Fibroblast of skin of abdomen (primary cell): ENCODE measurements at places on chromosomes 5 and 9.
A peak's percentile ranks its signal among the peaks of the same experiment; 100 is the strongest.

DNA sequence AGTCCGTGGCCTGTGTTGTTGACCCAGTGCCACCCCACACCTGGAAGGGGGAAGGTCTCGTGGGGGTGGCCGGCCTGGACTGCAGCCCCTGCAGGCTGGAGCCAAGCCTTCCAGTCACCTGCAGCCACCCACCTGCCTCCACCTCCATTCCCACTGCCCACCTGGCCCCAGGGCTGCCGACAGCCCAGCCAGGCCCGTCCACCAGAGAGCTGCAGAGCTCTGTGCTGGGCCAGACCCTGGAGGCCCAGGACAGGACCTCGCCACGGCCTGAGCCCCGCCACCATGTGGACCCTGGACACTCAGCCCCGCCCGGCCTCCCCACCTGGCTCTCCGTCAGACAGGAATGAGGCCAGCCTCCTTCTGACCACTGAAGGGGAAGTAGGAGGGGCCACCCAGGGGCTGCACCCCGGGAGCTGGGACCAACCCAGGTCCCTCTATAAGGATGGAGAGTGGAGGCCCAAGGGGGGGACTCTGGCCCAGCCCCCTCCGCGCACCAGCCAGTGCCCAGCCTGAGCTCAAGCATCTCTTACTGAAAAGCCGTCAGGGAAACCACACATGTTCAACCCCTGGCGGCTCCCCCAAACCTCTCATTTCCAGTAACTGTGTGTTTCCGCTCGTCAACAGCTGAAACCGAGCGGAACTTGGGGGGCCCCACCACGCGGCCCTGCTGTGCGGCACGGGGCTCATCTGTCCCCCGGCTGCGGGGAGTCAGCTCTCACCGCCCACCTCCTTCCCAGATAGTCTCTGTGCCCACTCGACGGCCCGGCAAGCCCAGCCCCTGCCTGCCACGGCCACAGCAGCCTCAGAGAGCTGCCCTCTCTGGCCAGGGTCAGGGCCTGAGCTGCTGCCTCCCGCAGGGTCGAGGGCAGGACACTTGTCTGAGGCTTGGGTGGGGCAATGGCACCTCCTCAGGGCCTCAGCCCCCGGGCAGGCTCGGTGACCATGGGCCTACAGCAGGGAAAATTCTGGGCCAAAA lies 12.8 kb downstream of the NOTCH1 start:
- DNase-seq, result no peak

DNA sequence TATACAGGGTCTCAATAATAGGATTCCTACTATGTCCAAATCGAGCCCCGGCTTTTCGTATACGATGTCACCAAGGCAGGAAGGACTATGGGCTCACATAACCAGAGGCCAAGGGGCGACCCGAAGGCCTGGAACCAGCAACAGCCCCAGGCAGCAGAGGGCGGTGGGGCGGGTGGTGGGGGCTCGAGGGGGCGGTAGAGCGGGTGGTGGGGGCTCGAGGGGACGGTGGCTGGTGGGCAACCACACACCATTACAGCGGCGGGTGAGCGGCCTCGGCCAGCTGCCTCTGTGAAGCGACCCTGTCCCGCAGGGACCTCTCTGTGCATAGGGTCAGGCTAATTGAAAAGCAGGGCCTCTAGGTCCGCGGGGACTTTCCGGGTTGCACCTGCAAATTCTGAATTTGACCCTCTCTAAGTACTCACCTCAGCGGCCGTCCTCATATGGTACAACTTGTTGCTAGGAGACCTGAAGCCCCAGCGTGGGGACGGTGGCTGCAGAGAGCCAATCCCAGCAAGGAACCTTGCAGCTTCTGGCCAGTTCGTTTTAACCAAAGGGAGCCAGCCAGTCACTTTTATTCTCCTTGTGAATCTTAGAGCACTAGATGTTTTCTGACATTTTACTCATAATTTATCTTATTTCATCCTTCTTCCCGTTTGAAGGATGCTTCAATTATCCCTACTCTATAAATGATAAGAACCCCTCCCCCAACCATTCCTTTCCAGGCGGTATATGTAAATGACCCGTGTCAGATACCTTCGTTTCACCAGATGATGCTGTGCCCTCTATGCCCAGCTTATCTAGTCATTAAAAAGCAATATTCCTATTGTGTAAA lies at the start of gene NME5:
Gene NME5 (minus strand): TSS at position 480 of the 832 bp plus-strand sequence. CDS start 648 bp downstream, outside the sequence.
- peak; percentile 53 for DNase-seq

DNA sequence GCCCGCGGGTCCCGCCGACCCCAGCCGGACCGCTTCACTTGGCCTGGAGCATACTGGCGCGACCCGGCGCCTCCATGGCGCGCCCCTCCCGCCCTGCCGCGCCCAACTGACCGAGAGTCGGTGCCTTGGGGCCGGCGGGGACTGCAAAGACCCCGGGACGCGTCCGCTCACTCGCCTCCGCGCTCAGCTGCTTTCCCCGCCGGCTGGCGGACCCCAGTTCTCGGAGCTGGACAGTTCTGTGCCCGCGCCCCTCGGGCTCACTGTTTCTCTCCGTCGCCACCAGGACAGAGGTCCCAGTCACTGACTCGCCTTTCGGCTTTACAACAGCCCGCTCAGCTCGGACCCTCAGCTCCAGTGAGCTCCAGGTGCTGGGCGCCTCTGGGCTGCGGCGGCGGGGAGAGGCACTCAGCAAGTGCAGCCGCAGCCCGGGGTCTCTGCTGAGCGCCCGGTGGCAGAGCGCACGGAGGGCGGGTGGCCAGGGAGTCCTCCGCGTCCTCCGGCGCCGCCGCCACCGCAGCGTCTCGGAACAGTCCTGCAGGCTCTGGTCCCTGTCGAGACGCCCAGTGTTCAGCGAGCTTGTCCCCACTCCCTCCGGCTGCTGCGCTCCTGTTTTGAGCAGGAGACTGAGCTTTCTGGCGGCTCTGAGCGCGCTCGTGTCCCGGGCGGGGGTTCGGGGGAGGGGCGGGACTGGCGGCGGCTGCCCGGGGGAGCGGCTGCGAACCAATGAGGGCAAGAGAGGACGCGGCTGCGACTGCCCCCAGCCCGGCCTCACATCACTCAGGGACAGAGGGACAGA lies at the start of gene SMIM32:
Gene SMIM32 (minus strand): TSS at position 637 of the 796 bp plus-strand sequence. CDS start 638 bp downstream, outside the sequence.
- DNase-seq, result no peak

DNA sequence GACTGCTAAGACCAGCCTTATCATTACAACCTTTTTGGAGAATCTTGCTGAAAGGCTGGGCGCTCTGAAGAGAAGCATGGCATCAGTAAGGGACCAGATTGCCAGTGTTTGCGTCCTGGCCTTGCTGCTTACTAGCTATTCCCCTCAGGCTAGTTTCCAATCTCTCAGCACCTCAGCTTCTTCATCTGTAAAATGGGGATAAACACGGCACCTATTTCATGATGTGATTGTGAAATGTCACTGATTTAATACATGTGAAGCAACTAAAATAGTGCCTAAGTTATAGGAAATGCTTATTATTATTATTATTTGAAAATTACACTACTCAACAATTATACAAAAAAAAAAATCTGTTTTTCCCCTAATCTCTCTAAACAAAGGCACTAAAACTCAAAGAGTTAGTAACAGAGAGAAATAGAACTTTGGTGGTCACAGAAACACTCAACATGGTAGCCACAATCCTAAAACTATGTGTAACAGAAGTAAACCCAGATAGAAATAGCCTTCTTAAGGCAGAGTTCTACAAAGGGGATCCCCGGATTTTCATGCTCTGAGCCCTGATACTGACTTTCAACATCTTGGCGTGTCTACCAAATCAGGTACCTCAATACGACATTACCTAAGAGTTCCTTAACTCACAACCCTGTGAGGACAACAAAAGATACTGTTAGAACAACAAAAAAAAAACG lies 62.0 kb downstream of the ENC1 start:
- no peak for DNase-seq

DNA sequence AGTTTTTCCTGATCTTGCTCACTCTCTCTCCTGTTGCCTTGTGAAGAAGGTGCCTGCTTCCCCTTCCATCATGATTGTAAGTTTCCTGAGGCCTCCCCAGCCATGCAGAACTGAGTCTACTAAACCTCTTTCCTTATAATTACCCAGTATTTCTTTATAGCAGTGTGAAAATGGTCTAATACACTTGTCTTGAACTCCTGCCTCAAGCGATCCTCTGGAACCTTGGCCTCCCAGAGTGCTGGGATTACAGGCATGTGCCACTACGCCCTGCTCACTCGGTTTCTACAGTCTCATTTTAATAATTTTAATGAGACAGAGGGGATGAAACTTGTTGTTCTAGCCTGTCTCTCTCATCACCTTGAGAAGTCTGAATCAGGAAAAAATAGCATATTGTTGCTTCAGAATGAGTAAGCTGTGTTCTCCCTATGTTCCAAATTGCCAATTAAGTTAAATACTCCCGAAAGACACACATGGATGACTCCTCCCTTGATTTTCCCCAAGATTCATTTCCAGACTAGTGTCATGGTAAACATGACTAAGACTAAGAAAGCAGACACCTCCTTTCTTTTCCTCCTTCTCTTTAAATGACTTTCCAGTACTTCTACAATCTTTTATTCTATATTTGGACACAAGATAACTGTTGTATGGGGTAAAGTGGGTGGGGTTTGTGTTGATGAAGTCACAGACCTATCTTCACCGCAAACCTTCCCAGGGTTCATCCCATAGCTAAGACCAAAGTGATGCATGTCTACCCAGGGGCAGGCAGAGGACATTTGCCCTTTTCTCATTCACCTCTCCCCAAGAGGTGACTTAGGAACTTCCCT lies 7.8 kb upstream of the DNAJC18 start:
- DNase-seq, result peak; percentile 58

GRCh38 chr5:90689064-90689463 lies 130.5 kb downstream of the ADGRV1 start:
- no peak for DNase-seq

- peak; percentile 57 for DNase-seq
Measured at GRCh38 chr9:108569624-108570023, 286.2 kb downstream of the ACTL7B start.

- peak; percentile 78 for DNase-seq
Measured at GRCh38 chr5:17203329-17204132, 13.9 kb upstream of the BASP1 start.

DNA sequence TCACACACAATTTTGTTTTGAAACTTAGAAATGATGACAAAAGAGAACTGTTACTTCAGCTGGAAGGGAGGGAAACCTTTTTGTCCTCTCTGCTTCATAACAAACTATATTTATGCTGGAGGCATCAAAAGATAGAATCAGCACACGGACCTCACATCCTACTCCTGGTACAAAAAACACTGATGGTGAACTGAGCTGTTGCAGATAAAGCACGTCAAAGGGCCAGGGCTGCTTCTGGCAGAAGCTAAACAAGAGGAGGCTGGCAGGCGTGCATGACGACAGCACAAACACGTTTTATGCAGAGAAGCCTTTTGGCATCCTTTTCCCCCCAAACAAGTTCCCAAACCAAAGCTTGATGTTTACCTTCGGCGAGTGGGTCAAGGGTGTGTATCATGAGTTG lies 169.6 kb downstream of the SLC24A2 start:
- no peak for DNase-seq

DNA sequence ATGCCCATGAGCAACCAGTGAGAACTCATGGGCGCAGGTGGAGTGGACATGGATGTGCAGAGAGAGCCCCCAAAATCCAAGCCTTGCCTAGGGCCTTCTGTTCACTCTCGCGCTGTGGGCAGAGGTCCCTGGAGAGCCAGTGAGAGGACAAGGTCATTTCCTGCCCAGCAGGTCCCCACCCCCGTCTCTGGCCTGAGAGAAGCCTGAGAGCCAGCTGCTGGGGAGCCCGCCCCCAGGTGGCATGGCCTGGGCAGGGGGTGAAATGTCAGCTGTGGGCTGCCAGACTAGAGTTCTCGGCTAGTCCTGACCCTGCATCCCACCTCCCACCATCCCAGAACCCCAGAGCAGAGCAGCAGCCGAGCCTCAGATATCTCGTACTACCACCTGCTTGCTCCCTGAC lies 85.3 kb downstream of the BARX1 start:
- no peak for DNase-seq

DNA sequence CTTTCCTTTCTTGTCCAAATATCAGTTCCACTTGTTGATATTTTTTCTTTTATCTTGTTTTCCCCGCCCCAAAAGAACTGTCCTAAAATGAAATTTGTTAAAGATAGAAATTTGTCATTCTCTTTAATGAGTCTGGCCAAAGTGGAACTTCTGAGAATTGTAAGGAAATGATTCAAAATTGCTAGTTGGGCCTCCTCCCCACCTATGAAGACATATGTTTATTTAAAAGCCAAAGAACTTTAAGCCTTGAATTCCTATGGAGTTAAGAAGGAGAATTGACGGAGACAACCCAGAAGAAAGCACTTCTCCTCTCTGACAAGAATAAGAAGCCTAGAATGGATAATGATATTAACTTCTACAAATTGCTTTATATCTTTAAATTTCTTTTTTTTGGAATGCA lies 59.1 kb upstream of the ALDH1A1 start:
- DNase-seq, result no peak

DNA sequence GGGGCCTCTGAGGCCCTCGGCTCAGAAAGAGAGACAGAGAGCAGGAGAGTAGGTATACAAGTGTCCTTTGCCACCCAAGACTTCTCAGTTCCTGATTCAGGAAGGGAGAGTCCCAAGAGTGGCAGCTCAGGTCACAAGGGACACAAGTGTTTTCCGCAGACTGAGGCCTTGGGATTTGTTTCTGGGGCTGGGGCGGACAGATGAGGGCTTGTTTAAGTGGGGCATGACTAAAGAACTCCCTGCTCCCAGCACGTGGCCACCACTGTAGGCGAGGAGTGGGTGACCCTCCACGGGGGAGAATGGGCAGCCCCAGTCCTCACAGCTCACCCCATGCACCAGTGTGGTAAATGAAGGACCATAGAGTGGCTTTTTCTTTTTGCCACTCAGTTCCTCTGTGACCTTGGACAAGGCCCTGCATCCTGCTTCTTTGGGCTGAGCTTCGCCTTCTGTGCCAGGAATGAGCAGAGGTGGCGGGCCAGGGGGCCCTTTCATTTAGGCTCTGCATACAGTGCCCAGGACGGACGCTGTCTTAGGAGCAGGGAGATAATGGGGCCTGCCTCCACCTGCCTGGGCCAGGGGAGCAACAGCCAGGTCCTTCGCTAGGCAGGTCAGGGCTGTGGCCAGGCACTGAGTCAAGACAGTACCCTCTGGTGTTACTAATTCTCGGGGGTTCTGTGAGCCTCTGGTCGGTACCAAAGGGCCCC lies 50.8 kb downstream of the AMBP start:
- no peak for DNase-seq

DNA sequence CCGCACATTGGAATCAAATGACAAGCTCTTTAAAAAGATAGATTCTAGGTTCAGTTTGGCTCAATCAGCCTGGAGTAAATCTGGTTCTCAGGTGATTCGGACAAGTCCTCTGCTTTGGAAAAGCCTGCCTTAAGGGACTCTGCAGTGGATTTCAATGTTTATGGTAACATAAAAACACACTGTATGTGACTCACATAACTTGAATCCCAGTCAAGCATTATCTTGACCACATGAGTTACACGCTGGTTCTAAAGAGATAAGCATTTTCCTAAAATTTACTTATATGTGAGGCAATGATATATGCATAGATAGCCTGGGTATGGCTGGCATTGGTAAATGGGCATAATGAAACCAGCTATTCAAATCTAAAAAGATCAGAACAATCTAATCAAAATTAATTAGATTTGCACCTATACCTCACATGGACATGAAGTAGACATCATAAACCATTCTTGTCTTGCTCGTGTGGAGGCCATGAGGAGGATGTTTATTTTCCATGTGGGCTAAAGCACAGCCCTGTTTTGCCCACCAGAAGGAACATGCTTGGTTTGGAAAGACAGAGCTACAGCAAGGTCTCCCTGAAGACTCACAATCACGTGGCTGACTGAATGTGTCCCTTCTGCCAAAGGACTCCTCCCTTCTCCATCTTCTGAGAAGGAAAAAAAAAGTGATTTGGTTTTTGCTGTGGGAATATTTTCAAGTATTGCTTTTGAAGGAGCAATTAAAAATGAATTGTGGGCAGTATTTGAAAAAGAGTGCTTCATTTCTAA lies 351.7 kb downstream of the DIRAS2 start:
- DNase-seq, result no peak

GRCh38 chr5:173888473-173889131 lies 453 bp downstream of the CPEB4 start:
- no peak for DNase-seq
